ENCODE measurements at places on chromosomes 11 and 22. TPM values are rescaled to one million over a fixed set of nuclear protein-coding genes. Genes with fewer than 3 reads are reported as not detected.

The CARD18 gene
- not detected for total RNA-seq

The DUSP8 gene
- total RNA-seq: 4.3 TPM

DNA sequence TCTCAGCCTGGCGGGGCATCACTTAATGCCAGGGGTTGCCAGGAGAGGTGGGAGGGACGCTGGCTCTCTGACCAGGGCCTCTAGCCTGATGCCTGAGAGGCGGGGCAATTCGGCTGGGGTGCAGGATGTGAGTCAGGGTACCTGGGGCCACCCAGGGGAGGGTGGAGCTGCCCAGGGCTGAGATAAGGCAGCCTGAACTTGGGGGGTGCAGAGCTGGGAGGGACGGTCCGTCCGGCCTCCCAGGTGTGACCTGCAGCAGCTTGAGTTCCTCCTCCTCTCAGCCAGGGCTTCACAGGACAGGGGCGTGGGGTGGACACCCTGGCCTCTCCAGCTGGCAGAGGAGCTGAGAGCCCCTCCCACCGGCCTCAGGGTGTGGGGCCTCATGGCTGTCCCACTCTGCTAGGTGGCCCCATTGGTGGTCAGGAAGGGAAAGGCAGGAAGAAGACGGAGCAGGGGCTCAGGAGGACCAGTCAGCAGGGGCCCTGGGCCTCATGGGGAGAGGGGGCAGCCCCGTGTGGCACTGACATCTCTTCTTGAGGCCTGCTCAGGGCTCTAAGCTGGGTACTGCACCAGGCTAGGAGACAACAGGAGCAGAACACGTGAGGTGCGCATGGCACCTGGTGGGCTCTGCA is 942 bp upstream of the RPS6KA4 start:
- DNase-seq: no peak

DNA sequence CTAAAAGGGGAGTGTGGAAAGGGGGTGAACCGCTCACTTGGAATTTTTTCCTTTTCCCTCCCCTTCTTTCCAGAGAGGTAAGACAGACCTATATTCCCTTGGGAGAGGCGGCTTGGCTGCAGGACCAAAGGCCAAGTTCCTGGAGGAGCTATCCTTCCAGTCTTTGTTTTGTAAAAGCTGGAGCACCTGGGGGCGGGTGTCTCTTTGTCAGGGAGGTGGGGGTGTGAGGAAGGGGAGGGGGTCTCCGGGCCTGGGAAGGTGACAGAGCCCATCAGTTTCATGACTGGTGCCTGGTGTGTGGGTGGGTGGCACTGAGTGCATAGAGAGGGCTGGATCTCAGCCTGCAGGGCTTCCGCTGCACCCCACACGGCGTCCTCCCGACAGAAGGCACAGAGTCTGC is 18.5 kb downstream of the PTPN5 start:
- DNase-seq: no peak

GRCh38 chr11:70427436-70427835 is 29.1 kb downstream of the CTTN start:
- DNase-seq: no peak

- DNase-seq: no peak
Measured at GRCh38 chr11:103619938-103620337, 416.5 kb upstream of the DDI1 start.

DNA sequence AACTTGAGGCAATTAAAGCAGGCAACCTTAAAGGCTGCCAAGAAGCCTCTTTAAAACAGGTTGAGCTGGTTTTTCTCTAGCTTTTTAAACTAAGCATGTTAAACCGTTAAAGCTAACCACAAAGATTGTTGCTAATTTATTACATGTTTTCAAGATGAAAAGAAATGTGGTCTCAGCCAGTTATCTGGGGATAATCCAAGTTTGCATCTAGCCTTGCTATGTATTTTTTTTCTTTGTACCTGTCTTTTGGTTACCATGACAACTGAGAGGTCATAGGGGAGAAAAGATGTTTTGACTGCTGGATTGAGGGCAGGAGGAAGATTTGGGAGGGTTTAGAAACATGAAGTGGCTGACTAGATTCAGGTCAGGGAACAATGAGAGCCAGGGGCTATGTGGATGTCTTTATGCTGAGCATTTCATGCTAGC is 19.2 kb upstream of the PGM2L1 start:
- no peak for DNase-seq

- no peak for DNase-seq
Measured at GRCh38 chr11:115408036-115408921, 95.9 kb downstream of the CADM1 start.

- DNase-seq: no peak
Measured at GRCh38 chr11:40338739-40339138, 1120.7 kb downstream of the LRRC4C start.

- DNase-seq: no peak
Measured at GRCh38 chr22:20533879-20534265, 26.5 kb downstream of the MED15 start.

Measured in B cell (primary cell).